Neuronal stem cell (in vitro differentiated cells): ENCODE measurements at places on chromosomes 5 and 9.

DNA sequence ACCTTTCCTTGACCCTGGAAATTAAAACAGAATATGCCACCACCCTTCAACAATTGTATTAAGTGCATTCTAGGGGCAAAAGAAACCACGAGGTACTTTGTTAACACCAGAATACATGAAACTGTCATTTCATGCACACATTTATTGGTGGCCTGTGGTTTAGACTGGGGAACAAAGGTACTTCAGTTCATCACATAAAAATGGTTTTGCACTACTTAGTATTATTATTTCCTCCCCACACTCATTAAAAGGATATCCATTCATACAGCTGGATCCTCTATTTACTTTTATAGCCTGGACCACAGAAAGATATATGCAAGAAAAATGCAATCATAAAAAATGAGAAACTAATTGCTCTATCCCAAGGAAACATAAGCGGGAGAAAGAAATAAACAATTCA is 230.9 kb downstream of the EFNA5 start:
- DNase-seq = no peak

GRCh38 chr9:114401344-114401743 is 13.6 kb upstream of the AKNA start:
- no peak for DNase-seq

- DNase-seq = no peak
These were observed 748.7 kb downstream of the TLE4 start for GRCh38 chr9:80320480-80320879.

DNA sequence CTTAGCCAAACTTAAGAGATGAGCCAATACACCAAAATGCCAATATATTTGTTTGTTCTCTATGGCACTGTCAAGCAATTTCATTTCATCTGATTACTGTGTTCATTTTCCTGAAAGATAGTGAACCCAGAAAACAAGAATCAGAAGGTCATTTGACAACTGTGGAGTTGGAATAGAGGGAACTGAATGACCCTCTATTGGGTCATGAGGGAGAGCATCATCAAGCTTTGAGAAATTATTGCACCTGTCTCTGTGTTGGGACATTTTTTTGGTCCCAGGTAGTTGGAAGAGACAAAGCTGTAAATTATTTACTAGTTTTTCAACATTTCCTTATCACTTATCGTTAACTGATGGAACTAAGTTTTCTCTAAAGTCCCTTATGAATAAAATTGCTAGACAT is 129.4 kb downstream of the GHR start:
- DNase-seq = no peak

DNA sequence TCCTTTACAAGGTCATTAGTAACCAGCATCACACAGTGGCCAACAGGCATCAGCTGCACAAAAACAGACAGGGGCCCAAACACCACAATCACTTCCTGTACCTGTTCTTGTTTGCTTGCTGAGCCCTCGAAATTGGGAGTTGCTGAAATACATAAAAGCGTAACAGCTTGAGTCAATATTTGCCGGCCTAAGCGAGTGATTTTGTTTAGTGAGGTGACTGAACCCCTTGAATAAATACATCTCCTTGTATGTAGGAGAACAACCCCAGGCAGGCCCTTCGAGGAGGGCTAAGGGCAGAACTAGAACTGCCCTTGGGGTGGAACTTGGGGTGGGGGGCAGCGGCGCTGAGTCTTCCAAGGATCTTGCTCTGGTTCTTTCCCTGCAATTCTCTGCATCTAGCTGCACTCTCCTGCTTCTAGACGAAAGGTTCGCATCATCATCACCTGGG is 502.5 kb downstream of the RASEF start:
- no peak for DNase-seq

DNA sequence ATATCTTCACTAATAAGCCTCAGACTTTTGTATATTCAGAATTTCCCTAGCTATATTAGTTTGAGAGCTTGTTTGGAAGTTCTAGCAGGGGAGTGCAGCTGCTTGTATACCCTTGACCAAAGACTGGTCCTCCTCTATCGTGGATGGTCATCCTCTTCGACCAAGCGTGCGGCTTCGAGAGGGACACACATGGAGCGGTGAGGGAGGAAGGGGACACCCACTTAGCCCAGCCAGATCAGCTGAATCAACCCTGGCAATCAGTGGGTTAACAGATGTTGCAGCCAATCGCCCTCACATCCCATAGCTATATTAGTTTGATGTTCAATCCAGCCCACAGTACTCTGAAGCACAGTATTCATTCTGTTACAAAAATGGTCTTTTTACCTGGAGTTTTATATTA is 3.2 kb downstream of the CAVIN4 start:
- no peak for DNase-seq

- no peak for DNase-seq
These were observed 254.3 kb downstream of the MAST4 start for GRCh38 chr5:66850354-66851075.

- no peak for DNase-seq
These were observed 95.6 kb upstream of the TUSC1 start for GRCh38 chr9:25773805-25774204.

GRCh38 chr5:23445573-23445972 is 61.8 kb upstream of the PRDM9 start:
- no peak for DNase-seq

DNA sequence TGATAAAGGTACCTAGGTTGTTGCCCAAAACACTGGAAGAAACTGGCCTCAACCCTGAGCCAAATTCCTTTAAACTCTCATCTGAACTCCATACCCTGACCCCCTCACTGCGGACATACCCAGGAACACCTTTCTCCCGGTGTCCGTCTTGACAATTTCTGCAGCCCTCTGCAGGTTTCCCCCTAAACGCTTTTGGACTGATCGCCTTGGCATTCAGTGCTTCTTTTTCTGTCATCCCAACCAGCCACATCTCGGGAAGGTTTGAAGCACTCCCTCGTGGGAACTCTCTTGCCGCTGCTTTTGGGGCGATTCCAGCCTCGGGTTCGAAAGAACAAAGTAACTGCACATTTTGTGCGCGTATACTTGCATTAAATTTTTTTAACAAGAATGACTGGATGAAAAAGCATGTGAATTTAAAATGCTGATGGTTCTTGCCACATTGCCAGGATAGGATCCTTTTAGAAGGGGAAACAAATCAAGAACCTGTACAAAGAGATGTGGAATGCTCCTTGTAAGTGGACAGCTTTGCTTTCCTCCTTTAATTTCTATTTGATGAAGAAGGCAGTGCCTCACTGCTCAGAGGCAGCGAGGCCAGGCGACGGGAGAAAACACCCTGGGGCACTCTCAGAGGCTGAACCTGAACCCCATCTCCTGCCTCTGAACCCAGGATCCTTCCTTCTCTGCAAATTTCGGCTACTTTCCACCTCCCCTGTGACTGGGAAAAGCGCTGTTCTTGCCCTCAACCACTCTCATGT is 615 bp downstream of the PSMD5 start:
- peak; percentile 23 for DNase-seq

- no peak for DNase-seq
These were observed 72.0 kb downstream of the FAM78A start for GRCh38 chr9:131204285-131204684.

- DNase-seq = no peak
These were observed 53.2 kb upstream of the WDR41 start for GRCh38 chr5:77545285-77545684.

DNA sequence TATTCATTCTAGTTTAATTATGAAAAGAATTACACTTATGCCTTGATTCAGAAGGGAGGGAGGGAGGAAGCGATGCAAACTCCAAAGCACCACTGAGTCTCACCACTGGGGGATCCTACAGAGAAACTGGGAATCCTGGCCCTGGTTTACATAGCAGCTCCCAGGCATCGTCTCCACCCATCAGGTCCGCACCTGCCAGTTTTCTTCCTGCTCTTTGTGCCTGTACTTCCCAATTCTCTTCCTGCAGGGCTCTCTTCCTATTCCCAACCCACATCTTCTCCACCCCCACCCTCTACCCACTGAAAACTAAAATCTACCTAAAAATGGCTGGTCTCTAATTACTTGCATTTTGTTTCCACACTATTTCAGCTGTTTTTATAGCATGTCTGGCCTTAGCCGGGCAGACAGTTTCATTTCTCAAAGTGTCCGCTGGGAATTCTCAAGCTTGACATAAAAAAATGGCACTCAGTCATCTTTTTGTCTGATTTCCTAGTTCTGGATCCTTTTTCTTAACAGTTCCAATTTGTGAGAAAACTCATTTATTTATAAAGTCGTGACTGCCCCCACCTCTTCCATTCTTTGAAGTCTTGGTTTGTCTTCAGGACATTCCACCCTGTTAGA is 1.6 kb upstream of the TNIP1 start:
- DNase-seq = peak; percentile 17

DNA sequence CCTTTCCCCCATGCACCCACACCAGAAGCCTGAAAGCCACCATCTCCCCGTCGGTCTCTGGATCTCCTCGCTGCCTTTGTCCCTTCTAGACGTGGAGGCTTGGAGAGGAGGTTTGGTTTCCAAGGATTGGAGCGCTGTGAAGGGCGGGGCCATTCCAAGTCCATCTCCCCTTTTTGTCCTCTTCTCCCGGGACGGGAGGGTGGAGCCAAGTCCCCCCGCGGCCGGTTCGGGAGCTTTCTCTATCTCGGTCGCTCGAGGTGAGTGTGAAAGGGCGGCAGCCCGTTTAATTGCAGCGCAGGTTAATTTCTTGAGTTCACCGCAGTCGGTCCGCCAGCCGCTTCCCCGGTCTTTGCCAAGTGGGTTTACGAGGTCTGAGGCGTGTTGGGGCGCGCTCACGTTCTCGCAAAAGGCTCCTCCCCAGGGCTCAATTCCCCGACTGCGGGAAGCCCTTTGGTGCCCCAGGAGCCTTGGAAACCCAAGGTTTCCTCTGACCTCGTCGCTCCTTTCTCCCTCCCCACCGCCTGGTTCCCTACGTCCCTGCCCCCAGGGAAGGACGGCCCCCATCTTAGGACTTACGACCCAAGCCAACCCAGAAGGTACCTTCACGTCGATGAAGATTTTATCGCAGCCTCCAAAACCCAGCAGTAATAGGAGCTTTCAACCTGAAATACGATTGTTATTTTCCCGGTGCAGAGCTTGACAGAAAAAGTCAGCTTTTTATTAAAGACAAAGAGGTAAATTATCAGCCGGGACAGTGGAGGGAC is 2.8 kb upstream of the ZNF462 start:
- peak; percentile 60 for DNase-seq

GRCh38 chr5:158139161-158139560 is 280.2 kb upstream of the CLINT1 start:
- no peak for DNase-seq

GRCh38 chr5:136819526-136820302 is 454.4 kb upstream of the TRPC7 start:
- no peak for DNase-seq

DNA sequence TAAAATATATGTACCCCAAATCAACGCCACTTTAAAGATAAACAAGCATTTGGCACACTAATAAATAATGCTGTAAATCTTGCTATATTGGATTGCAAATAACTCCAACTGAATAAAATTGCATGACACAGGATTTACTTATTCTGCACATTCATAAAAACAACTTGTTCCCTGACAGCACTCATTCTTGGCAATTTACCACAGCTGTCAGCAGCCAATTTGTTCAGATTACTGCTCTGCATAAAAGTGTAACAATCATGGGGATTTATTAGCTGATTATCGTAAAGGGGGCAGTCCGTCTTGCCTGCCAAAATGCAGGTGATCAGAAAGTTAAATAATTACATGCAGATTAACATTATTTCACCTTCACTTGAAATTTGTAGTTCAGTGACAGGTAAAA is 285.3 kb downstream of the SLF1 start:
- no peak for DNase-seq

DNA sequence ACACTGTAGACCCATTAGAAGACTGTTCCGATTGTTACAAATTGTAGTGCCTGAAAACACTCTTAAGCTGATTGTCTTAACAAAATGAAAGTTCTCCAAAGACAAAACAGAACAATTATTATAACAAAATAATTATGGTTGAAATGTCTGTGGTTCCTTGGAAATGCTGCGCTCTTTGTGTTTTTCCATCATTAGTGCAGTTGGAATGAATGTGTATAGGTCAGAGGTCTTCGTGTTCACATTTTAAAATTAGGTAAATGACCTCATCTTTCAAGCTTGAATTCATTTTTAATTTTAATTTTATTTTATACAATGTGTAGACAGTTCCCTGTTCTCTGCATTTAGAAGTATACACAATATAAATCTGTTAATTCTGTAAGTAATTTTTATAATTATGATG is 56.7 kb upstream of the NXNL2 start:
- DNase-seq = no peak

DNA sequence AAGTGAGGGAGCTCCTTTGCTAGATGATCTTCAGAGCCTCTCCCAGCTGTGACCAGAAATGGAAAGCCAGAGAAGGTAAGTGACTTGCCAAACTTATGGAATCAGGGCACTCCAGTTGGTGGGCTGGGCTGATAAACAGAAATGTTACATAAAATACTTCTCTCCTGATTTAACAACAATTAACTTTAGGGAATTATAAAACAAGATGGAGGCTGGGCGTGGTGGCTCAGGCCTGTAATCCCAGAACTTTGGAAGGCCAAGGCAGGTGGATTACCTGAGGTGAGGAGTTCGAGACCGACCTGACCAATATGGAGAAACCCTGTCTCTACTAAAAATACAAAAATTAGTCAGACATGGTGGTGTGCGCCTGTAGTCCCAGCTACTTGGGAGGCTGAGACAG is 899 bp upstream of the MED10 start:
- no peak for DNase-seq
